ENCODE measurements at places on chromosomes 13 and 19.

DNA sequence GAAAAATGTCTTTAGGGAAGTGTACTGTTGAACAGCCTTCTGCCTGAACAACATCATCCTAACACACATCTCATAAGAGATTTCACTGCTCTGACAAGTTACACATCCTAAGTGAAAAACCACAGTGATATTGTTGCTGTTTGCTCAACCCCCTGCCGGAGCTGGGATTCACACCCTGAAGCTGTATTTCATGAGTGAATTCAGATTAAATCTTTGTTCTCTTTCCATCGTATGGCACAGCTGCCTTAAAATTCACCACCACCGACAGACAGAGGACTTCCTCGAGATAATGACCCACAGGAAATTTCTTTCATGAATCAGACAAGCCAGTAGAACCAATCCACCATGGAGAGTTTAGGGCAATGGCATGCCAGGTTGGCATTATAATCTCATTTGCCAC lies 280.8 kb downstream of the DCT start:
- DNase-seq, result no peak

DNA sequence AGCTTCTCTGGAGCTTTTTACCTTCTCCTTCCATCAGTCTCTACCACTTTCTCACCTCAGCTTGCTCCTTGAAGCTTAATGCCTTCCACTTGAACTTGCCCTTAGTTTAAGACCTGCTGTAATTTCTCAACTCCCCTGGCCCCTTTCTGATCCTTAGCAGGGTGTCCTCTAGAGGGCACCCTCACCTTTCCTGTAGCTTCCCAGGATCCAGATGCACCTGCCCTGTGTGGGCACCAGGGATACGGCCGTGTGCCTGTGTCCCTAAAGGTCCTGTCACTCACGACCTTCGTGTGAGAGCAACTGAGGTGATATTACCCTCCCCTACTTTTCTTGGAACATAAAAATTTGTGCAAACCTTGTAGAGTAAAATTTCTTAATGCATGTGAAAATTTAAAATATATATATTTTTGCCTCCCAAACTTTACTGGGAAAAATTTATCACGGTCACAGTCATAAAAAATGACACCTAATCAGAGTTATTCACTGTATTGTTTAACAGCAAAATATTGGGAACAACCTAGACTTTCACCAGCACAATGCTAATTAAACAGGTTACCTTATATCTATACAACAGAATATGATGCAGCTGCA lies 46.4 kb downstream of the PSG3 start:
- no peak for DNase-seq

DNA sequence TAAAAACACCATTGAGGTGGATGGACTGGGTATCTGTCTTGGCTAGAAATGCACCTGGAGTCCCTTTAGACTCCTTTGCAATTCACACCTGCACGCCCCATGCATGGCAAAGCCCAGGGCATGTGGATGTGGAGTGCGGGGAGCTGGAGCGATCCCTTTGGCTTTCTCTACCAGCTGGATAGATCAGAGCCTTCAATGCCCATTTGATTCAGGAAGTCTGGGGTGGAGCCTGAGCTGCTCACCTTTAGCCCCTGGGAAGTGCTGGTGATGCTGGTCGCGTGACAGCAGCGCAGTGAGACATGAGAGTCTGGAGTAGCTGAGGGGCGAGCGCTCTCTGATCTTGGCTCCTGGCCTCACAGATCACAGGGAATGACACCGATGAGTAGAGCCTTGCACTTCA lies 4.8 kb upstream of the ZNF536 start:
- no peak for DNase-seq

DNA sequence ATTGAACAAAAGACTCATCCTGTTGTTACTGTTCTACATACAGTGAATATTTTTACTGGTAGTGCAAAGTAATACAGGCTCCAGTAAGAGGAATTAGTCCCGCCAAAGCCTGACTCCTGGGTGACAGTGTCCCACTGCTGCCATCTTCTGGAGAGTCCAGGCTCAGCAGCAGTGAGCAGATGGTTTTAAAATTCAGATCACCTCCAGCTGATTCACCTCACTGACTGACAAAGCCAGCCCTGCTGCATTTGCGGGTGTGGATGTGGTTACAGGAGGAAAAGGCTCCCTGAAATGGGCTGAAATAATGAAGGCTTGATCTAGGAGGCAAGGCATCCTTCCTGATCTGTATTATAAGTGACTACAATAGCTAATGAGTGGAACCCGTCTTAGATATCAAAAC lies 18.3 kb downstream of the PABPC3 start:
- no peak for DNase-seq
